ENCODE measurements at places on chromosomes 16 and 17.

GRCh38 chr17:68577497-68577821 is 23.7 kb downstream of the FAM20A start:
- DNase-seq: no peak

- DNase-seq: no peak
Observed at GRCh38 chr17:63151941-63152523, 186.0 kb downstream of the TANC2 start.

DNA sequence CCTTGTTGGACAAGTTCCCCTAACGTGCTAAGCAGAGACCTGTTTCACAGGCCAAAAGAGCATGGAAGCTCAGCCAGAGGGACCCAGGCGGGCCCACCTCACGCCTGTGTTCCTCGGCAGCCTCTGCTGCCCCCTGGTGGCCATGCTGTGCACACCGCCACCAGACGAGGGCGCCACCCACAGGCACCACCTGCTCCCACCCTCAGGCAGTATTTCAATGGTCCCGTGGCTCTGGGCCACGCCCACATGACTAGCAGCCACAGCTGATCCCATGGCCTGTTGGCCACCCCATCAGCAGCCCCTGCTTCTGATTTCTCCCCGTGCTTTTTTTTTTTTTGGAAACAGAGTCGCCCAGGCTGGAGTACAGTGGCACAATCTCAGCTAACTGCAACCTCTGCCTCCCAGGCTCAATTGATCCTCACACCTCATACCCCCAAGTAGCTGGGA is 18.9 kb downstream of the MPG start:
- DNase-seq: peak; percentile 83

GRCh38 chr16:89844739-89845339 is 16.6 kb downstream of the SPIRE2 start:
- no peak for DNase-seq

Measured in stimulated activated CD4-positive, alpha-beta T cell treated with anti-CD3 and anti-CD28 coated beads, TNF-alpha, amount 100 ng/mL, for 1 hour (primary cell).